Panc1 (cell line): ENCODE measurements at places on chromosomes 13 and 19. TPM values are rescaled to one million over a fixed set of nuclear protein-coding genes. Genes with fewer than 3 reads are reported as not detected.

Gene SULT2A1
- total RNA-seq, result 0.18 TPM

Gene LILRA2
- not detected for total RNA-seq

Gene SIX5
- 38.7 TPM for total RNA-seq

Gene ZNF665
- total RNA-seq, result 7.0 TPM

Gene ATP8A2
- total RNA-seq, result not detected

Gene SPACA4
- not detected for total RNA-seq

Gene FAAP24
- 16.0 TPM for total RNA-seq

Gene PGLYRP2
- not detected for total RNA-seq

Gene LIG4
- 8.2 TPM for total RNA-seq

Gene ELSPBP1
- not detected for total RNA-seq

Gene CGB7
- 0.95 TPM for total RNA-seq

DNA sequence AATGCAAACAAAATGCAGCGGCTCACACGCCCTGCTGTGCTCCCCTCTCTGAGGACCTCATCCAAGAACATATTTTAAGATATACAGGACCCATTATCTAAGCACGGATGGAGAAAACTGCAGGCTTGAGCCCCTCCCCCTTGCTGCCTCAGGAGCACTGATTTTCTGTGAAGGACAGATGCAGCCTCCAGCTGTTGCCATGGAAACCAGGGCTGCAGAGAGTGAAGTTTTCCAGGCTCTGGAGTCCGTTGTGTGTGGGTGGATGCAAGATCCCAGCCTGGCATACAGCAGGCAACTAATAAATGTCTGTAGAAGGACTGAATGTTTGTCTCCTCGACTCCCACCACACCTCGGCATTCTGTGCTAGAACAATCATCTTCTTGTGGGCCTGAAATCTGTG, 105.6 kb upstream of the PEG3 start:
- no peak overlapping the region for H3K4me3 ChIP-seq
- H3K36me3 ChIP-seq, result no peaks in the 10 kb centered on the region
- no peaks in the 10 kb centered on the region for H3K27me3 ChIP-seq
- no peak for DNase-seq
- no peaks in the 10 kb centered on the region for H3K4me1 ChIP-seq

GRCh38 chr19:33376423-33376822, 2.9 kb downstream of the CEBPG start:
- peaks cover 39% of the 10 kb centered on the region for H3K4me1 ChIP-seq
- peak overlapping the region; percentile 96; the same call in 1 of the 2 replicates for H3K4me3 ChIP-seq
- H3K36me3 ChIP-seq, result peaks cover 5% of the 10 kb centered on the region; the same call in 1 of the 2 replicates
- H3K27me3 ChIP-seq, result no peaks in the 10 kb centered on the region

DNA sequence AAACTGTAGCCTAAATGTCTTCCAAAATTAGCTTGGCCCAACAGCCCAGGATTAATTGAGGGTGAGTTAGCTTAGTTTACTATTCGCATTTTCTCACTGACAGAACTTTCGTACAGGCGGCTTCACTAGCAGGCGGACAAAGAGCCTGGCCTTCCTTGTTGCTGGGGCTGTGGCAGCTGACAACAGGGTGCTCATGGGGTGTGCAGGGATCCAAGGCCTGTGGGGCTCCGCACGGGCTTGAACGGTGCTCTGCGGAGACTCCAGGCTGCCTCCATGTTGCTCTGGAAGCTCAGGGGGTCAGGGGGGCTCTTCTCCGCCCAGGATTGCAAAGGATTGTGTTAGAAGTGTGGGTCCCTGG, 36.3 kb upstream of the DPRX start:
- H3K4me1 ChIP-seq, result no peaks in the 10 kb centered on the region
- H3K36me3 ChIP-seq, result no peaks in the 10 kb centered on the region
- no peak for DNase-seq
- no peaks in the 10 kb centered on the region for H3K27me3 ChIP-seq

DNA sequence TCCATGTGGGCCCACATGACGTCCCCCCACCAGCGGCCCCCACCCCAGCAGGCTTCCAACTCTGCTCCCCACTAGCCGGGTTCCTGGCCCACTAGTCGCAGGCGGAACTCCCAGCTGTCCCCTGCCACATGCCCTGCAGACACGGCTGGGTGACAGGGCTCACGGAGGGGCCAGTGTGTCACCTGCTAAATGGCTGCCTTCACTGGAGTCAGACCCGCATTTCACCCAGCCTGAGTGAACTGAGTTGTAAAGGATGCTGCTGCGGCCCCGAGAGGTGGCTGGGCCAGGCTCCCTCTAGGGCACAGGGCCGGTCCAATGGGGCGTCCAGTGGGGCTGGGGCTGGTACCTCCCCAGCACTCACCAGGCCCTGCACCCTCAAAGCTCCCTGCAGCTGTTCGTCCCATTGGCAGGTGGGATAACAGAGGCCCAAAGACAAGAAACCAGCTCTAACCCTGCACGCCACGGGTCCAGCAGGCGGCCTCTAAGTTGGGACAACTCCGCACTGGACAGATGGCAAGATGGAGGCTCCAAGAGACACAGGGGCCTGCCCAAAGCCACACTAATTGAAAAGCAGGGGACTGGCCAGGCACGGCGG, 3.2 kb downstream of the LMNB2 start:
- H3K27me3 ChIP-seq, result no peaks in the 10 kb centered on the region
- peaks cover 5% of the 10 kb centered on the region for H3K36me3 ChIP-seq
- H3K4me3 ChIP-seq, result no peak overlapping the region
- no peak overlapping the region for H3K27ac ChIP-seq

GRCh38 chr13:99821741-99822140, 149.8 kb downstream of the ZIC5 start:
- no peaks in the 10 kb centered on the region for H3K36me3 ChIP-seq
- H3K27me3 ChIP-seq, result no peaks in the 10 kb centered on the region

- no peak overlapping the region for H3K27ac ChIP-seq
- no peak for DNase-seq
- no peaks in the 10 kb centered on the region for H3K36me3 ChIP-seq
- peaks cover 8% of the 10 kb centered on the region; the same call in 1 of the 2 replicates for H3K4me1 ChIP-seq
- no peaks in the 10 kb centered on the region for H3K27me3 ChIP-seq
Observed at GRCh38 chr19:18102916-18103542, 5.5 kb downstream of the MAST3 start.

DNA sequence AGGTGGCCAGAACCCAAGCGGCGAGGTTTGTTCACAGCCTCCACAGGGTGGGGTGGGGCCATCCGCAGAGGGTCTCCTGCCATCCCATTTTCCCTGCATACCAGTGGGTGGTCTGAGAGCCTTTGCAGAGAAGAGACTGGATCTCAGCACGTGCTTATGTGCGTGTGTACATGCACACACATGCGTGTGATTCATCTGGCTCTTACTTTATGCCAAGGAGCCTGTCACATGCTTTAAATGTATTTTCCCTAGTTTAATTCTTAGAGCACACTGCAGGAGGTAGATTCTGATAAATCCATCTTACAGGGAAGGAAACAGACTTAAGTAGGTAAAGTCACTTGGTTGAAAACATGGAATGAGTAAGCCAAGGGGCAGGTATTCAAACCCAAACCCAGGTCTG, 47.1 kb downstream of the CAPN12 start:
- peaks cover 100% of the 10 kb centered on the region for H3K4me1 ChIP-seq
- H3K27ac ChIP-seq, result peak overlapping the region; percentile 98
- H3K4me3 ChIP-seq, result no peak overlapping the region
- H3K27me3 ChIP-seq, result no peaks in the 10 kb centered on the region
- no peak for DNase-seq

DNA sequence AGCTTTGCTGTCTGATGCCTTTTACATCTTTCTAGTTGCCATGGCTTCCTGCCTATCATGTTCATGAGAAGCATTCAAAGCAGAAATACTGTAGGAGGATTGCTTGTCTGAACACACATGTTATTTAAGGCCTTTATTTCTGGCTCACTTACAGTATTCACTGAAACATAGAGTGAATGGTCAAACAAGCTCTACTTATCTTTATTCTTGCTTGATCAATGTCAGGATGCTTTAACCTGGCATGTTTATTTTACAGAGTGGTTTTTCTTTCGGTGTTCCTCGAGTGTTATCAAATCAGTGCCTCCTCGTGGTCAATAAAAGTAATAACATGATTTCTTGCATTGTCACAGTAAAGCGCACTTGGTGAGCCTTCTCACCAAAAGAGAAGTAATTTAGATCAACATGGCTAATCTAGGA, 73.5 kb upstream of the PCDH17 start:
- no peaks in the 10 kb centered on the region for H3K36me3 ChIP-seq
- H3K27me3 ChIP-seq, result no peaks in the 10 kb centered on the region
- no peak overlapping the region for H3K27ac ChIP-seq
- no peak for DNase-seq
- H3K4me1 ChIP-seq, result no peaks in the 10 kb centered on the region

DNA sequence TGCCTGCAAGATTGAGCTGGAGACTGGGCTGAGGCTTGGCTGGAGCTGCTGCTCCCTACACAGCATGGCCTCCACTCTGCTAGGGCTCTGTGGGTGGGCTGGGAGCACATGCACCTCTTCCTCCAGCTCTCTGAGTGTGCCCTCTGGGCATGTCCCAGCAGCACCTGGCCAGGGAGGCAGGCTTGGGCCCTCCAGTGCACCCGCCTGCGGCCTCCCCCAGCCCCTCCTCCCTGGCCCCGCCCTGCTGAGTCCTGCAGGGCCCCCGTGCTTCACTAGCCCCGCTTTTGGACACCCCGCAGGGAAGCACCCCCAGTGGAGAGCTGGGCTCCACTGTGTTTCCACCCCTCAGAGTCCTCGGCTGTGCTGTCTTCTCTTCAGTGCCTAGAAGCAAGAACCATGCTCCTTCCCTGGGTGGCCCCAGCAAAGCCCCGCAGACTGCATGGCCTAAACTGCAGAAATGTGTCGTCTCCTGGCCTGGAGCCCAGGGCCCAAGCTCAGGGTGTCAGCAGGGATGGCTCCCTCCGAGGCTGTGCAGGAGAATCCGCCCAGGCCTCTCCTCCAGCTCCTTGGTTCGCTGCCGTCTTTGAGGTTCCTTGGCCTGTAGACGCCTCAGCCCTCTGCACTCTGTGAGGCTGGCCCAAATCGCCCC, 5.0 kb upstream of the TEX29 start:
- H3K36me3 ChIP-seq, result no peaks in the 10 kb centered on the region
- no peaks in the 10 kb centered on the region for H3K27me3 ChIP-seq
- H3K27ac ChIP-seq, result no peak overlapping the region
- no peak overlapping the region for H3K4me3 ChIP-seq
- no peaks in the 10 kb centered on the region for H3K4me1 ChIP-seq

- H3K27me3 ChIP-seq, result no peaks in the 10 kb centered on the region
- DNase-seq, result no peak
- no peaks in the 10 kb centered on the region for H3K4me1 ChIP-seq
- no peak overlapping the region for H3K4me3 ChIP-seq
- no peak overlapping the region for H3K27ac ChIP-seq
Observed at GRCh38 chr13:97191615-97192014, 30.5 kb upstream of the MBNL2 start.

GRCh38 chr19:13718733-13719132, 45.6 kb upstream of the MRI1 start:
- H3K4me3 ChIP-seq, result no peak overlapping the region
- peaks cover 9% of the 10 kb centered on the region; the same call in 1 of the 2 replicates for H3K4me1 ChIP-seq
- H3K27me3 ChIP-seq, result no peaks in the 10 kb centered on the region

DNA sequence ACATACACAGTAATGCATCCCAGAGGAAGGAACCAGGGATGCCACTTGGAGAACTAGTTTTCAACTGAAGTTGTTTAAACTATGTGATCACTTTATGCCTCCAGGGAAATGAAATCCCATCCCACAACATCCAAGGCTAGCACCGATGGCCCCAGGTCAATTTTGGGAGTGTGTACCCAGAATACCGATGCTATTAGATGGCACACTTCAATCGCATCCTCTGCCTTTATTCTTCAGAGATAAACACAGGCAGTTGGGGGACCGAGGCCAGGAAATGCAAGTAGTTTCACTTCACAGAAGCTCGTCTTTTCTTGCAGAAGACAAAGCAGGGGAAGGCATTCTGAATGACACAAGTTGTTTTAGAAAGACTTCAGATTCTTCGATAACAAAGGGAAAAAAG, 13.8 kb downstream of the STK24 start:
- H3K4me1 ChIP-seq, result peaks cover 9% of the 10 kb centered on the region
- no peaks in the 10 kb centered on the region for H3K27me3 ChIP-seq
- no peak for DNase-seq
- no peak overlapping the region for H3K4me3 ChIP-seq

DNA sequence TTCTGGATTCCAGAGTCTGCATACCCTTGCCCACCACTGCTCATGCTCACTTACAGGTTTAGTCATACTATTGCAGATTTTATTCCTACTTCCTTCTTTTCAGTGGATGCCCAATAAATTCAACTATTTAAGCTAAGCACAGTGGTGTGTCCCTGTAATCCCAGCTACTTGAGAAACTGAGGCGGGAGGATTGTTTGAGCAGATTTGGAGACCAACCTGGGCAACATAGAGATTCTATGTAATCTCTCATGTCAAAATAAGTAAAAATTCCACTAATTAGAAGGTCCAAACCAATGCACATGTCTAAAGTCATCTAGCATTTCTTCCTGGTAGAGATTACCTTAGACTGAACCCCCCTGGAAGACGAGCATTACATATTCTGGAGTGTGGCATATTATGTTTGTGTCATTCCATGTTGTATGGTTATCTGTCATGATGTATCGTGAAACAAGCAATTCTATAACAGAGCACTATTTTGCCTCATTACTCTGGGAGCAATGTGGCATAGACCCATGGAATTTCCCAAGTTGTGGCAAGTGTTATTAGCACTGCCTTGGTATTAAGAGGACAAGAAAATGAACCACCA, 8.3 kb downstream of the HMGB1 start:
- H3K27ac ChIP-seq, result no peak overlapping the region
- DNase-seq, result no peak
- H3K36me3 ChIP-seq, result peaks cover 22% of the 10 kb centered on the region
- H3K27me3 ChIP-seq, result no peaks in the 10 kb centered on the region
- H3K4me3 ChIP-seq, result no peak overlapping the region
- H3K4me1 ChIP-seq, result no peaks in the 10 kb centered on the region

DNA sequence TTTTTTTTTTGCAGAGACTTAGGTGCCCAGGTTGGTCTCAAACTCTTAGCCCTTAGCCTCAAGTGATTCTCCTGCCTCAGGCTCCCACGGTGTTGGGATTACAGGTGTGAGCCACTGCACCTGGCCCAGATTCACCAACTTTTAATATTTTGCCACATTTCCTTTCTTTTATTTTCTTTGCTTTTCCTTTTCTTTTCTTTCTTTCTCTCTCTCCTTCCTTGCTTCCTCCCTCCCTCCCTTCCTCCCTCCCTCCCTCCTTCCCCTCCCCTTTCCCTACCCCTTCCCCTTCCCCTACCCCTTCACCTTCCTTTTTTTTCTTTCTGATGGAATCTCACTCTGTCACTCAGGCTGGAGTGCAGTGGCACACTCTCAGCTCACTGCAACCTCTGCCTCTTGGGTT, 35.3 kb downstream of the BICRA start:
- no peak for DNase-seq
- H3K36me3 ChIP-seq, result no peaks in the 10 kb centered on the region
- H3K4me3 ChIP-seq, result no peak overlapping the region
- H3K4me1 ChIP-seq, result peaks cover 22% of the 10 kb centered on the region
- no peaks in the 10 kb centered on the region for H3K27me3 ChIP-seq

GRCh38 chr13:83877651-83878355, 4.5 kb downstream of the SLITRK1 start:
- H3K4me1 ChIP-seq, result no peaks in the 10 kb centered on the region
- DNase-seq, result no peak
- 0 out of 2 replicates have a peak, but pooled peaks cover 2% of the 10 kb centered on the region for H3K27me3 ChIP-seq
- no peaks in the 10 kb centered on the region for H3K36me3 ChIP-seq
- H3K4me3 ChIP-seq, result no peak overlapping the region

GRCh38 chr19:13085666-13086065, 17.0 kb downstream of the LYL1 start:
- no peak overlapping the region for H3K27ac ChIP-seq
- DNase-seq, result no peak
- H3K4me1 ChIP-seq, result peaks cover under 1% of the 10 kb centered on the region; the same call in 1 of the 2 replicates
- H3K4me3 ChIP-seq, result no peak overlapping the region
- no peaks in the 10 kb centered on the region for H3K36me3 ChIP-seq
- H3K27me3 ChIP-seq, result no peaks in the 10 kb centered on the region

GRCh38 chr19:3670796-3671679, 29.2 kb downstream of the PIP5K1C start:
- no peak overlapping the region for H3K4me3 ChIP-seq
- no peaks in the 10 kb centered on the region for H3K36me3 ChIP-seq
- DNase-seq, result no peak
- H3K27me3 ChIP-seq, result no peaks in the 10 kb centered on the region
- peaks cover 7% of the 10 kb centered on the region; the same call in 1 of the 2 replicates for H3K4me1 ChIP-seq
